ENCODE measurements at places on chromosomes 2 and 18.

DNA sequence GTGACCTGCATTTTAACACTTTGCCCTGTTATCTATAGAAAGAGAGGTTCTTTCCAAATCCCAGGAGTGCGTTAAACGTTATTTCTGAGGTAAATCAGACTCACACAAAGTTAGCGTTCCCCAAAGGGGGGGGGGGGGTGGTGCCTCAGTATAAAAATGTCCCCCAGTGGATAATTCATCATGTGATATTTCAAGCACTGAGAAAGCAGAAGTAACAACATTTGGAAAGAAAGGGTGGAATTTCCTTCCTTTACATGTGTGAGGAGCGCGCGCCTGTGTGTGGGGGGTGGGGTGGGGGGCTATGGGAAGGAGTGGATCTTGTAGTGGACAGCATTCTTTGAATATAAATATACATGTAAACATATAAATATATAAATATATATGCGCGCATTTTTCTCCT, 630.9 kb downstream of the NYAP2 start:
- DNase-seq = no peak

DNA sequence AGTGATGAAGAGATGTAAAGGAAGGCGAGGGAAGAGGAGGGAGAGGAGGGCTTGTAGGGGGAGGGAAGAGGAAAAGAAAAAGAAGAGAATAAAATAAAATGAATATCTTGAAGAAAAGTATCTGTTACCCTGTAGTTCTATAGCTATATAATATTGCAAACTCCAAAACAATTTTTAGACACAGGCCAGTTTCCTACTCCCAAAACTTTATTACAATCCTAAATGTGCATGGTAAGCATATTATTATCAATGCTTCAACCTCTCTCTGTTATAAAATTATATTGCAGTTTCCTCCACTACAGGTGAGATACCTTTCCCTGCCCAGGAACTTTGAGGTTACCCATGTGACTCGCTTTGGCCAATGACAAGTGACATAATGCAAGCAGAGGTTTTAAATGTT, 1351.6 kb upstream of the NRXN1 start:
- DNase-seq = no peak

GRCh38 chr2:58562276-58562675, 321.2 kb upstream of the FANCL start:
- no peak for DNase-seq

DNA sequence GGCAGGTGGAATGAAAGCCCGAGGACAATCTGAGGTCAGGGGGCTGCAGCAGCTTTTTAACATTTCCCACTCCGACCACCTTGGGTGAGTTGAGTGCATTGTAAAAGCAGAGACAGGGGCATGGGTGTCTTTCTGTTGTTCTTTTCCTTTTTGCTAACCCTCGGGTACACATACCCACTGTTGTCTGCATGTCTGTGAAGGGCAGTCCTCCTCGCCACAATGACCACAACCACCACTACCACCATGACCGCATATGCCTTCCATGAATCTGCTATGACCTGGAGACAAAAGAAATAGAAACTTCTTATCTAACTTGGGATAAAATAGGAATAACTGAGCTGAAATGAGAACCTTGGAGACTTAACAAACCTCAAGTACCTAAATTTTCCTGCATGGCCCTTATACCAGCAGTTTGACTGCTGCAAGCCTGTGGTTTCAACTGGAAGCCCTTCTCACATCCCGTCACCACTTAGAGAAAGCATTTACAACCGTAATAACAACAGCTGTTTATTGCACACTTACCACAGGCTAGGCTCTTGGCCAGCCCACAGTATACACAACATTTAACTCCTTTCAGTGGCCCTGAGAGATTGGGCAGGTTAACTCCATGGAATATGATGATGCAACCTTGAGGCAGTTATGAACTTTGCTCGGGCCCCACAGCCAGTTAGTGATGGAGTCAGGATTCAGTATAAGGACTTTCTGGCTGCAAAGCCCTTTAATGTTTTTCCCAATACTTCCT, 80.3 kb downstream of the GYPC start:
- DNase-seq = no peak

- DNase-seq = no peak
These were observed 63.7 kb downstream of the CYP26B1 start for GRCh38 chr2:72083751-72084583.

DNA sequence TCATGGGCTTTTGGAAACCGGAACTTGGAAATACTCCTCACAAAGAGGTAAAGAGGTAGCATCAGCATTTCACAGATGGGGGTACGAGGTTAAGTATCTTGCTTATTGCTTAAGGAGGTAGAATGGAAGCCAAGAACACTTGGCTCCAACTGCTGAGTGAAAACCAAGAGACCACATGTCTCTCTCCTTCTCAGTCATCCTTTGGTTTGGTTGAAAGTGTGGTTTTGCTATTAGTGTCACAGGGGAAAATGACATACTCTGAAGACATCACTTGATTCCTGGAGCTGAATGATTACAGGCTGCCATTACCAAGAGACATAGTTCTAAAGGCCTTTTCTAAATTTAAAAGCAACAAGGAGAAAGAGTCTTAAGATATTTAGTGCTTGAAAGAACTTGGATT, 41.5 kb downstream of the ANTXR1 start:
- no peak for DNase-seq

- no peak for DNase-seq
These were observed 944.9 kb downstream of the CNTNAP5 start for GRCh38 chr2:124970030-124970429.

GRCh38 chr2:70473101-70473722, 80.4 kb downstream of the TGFA start:
- no peak for DNase-seq

GRCh38 chr2:191352536-191352935, 107.3 kb downstream of the MYO1B start:
- no peak for DNase-seq

GRCh38 chr2:241219030-241219382, 30.5 kb downstream of the ANO7 start:
- DNase-seq = no peak

- no peak for DNase-seq
These were observed 131.2 kb downstream of the KCTD1 start for GRCh38 chr18:26417190-26417589.

DNA sequence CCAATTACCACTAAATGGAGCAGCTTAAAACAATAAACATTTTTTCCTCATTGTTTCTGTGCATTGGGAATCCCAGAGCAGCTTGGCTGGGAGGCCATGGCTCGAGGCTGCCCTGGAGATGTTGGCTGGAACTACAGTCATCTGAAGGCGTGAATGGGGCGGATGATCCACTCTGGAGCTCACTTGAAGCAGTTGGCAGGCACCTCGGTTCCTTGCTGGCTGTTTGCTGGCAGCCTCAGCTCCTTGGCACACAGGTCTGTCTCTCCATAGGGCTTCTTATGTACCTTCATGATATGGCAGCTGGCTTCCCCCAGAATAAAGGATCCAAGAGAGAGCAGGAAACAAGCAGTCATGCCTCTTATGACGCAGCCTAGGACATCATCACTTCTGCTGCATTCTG, 227.0 kb upstream of the COPS8 start:
- no peak for DNase-seq

DNA sequence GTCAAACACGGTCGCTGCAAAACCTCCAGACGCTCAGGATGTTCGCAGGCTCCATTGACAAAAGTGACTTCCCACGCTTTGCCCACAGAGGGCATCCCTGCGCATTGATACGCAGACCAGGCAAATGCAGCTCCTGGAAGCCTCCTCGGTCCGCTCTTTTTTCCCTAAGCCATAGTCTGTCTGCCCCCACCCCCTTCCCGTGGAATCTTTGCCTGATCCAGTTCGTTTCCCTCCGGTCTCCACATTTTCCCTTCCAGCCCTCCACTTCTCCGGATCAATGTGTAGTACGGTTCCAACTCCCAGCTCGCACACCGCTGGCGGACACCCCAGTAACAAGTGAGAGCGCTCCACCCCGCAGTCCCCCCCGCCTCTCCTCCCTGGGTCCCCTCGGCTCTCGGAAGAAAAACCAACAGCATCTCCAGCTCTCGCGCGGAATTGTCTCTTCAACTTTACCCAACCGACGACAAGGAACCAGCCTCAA, at the start of gene DCC:
DCC (plus strand) TSS at position 307 of the 481 bp plus-strand sequence. CDS start 591 bp downstream, outside the sequence.
- no peak for DNase-seq

DNA sequence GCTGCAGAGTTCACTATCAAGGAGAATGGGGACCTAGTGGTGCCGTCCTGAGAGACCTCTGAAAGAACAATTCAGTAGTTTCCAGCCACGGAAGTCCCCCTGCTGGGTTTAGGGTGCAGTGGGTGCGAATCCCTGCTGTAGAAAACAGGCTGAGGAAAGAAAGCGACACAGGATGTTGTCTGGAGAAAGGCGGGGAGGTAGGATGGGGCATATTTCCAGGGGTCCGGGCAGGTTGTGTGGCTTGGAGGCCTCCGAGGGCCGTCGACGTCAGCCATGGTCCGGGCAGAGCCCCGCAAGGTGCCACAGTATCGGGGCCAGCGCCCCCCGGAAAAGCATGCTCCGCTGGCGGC, 807 bp upstream of the CREB1 start:
- DNase-seq = no peak

GRCh38 chr2:7648221-7648795, 731.1 kb downstream of the RNF144A start:
- DNase-seq = no peak

- DNase-seq = no peak
These were observed 87.7 kb downstream of the DSEL start for GRCh38 chr18:67428805-67429204.

GRCh38 chr2:135494917-135495316, 36.1 kb downstream of the ZRANB3 start:
- DNase-seq = no peak

- no peak for DNase-seq
These were observed 46.4 kb downstream of the HEATR5B start for GRCh38 chr2:37037771-37038170.

DNA sequence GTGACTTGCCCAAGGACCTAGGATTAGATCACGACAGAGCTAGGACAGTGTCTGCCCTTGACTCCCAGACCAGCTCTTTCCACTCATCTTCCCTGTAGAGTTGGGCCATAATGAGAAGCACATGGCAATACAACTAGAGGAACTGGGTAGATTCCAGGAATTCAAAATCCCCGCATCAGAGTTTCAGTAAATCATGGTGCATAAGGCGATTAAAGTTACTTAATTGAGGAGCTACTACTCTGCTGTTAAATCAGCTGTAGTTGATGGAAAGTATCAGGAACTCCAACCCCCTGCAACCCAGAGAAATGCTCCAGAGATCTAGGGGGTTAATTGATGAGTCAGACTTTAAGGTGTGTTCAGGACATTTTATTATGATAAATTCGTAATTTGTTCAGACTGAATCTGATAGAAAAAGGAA, 5.7 kb downstream of the ANTXR1 start:
- no peak for DNase-seq

DNA sequence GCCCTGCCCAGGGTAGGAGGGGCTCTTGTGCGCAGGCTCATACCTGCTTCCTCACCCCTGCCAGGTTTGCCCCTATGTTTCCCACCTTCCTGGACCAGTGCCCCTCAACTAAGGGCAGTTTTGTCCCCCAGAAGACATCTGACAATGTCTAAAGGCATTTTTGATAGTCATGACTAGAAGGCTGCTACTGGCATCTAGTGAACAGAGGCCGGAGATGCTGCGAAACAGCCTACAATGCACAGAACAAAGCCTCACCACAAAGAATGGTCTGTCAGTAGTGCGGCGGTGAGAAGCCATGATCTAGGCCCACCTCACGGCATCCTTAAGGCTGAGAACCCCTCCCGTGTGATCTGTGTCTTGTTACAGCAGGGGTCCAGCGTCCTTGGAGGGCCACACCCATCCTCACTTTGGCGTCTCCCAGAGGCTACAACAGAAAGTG, 96.0 kb downstream of the TMEM17 start:
- peak; percentile 51 for DNase-seq

DNA sequence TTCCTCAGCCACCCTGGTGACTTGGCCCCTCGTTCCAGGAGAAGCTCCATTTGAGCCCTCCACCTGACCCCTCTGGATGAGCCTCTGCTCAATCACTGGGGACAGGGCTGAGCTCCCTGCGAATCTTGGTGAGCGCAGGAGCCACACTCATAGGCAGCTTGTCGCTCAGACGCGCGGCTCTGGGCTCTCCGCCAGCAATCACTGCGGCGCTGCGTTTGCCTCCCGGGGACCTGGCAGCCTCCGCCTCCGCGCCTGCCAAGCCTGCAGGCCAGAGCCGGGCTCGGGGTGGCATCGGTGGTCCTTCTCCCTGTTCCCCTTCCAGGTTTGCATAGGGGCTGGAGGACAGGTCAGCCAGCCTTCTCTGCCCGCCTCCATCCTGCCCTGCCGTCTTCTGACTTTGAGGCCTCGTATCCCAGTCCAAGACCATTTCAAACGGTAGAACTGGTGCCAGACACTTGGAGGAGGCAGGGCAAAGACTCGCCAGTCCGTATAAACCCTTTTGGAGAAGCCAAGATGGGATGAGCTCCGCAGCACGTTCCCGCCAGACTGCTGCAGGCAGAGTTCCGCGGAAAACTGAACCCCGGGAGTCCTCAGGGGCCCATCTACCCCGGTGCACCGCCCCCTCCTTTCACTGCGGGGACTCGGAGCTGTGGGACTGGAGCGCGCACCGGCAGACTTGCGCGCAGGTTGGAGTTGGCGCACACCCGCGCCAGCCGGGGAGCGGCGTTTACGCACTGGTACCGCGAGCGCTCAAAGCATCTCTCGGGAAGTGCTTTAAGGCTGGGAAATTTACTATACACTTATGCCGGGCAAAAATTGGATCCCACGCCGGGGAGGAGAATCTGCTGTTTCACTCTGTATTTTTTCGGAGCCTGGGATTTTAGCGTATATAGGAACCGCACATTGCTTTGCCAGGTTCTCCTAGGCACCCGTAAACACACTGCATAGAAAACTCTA, 1.1 kb upstream of the TACR1 start:
- no peak for DNase-seq

DNA sequence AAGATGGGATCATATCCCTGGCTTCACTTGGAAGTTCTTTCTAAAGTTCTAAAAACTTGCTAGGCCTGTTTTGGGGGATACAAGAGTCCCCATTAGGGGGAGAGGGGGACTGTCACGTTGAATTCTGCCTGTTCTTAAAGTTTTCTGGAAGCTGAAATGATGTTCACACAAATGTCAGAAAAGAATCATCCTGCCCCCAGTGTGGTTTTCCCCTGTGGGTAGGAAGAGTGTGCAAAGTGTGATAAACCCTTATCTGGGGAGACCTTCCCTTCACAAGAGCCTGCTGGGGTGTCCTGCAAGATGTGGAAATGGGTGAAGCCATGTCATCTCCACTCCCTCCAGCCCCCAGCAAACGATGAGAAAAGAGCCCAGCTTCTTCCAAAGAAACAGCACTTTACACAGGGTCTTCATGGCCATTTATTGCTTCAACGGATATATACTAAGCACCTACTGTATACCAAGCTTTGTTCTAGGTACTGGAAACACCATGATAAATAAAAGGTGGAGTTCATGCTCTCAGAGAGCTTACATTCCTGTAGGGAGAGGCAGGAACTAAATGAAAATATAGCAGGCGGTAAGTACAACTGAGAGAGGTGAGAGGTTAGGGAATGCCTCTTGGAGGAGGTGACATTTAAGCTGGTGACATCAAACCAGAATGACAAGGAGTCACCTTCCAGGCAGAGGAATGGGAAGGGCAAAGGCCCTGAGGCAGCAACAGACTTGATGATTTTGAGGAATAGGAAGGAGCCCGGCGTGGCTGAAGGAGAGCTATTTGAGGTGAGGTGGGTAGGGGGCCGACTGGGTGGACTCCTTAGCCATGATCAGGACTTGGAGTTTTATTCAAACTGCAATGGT, 1.6 kb downstream of the MFSD2B start:
- peak; percentile 67 for DNase-seq
